NCI-H345 (cell line): ENCODE measurements at places on chromosomes 13 and 19.

DNA sequence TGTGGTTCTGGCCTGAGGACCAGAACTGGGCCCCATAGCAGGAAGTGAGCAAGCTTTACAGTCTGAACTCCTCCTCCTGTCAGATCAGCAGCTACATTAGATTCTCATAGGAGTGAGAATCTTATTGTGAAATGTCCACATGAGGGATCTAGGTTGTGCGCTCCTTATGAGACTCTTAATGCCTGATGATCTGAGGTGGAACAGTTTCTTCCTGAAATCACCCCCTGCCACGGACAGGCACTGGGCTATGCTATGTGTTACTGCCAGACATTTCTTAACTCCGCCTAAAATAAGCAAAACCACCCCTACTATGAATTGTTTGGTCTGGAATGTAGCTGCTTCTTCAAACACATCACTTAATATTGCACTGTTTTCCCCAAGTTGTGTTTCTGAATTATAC, 4.6 kb downstream of the FBXL3 start:
- DNase-seq: no peak

GRCh38 chr13:102369302-102369701, 32.5 kb downstream of the FGF14 start:
- peak; percentile 16 for DNase-seq

DNA sequence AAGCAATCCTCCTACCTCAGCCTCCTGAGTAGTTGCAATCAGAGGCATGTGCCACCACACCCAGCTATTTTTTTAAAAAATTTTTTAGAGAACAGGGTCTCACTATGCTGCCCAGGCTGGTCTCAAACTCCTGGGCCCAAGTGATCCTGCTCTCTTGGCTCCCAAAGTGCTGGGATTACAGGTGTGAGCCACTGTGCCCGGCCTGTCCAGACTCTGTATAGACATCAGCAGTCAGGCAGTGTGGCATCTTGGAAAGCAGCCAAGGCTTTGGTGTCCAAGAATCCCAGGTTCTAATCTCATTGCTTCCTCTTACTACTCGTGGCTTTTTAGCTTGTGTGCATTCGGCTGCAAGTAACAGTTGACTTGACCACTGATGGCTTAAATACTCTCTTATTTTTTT, 43.4 kb downstream of the BICRA start:
- no peak for DNase-seq

DNA sequence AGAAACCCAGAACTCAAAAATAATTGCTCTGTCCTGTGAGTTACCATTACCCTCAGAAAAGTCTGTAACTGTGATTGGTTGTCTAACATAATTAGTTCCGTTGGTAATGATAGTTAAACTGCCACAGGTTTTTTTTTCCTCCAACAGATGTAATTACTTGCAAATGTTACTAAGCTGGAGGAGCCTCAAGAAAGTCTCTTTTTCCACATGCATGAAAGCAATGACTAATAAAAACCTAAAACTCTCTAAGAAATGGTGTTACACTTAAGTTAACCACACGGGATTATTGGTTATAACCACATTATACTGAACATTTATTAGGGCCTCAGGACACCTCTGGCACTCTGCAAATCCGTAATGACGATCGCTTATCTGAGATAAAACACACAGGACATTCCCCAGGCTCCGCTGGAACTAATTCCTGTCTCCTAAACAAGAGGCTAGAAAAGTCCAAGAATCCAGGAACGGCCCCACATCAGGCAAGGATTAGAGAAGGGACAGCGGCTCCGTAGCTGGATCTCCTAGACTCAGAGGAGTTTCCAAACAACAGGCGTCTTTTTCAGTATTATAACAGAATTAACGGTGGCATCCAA, 753 bp downstream of the ZNF235 start:
- DNase-seq: no peak

- no peak for DNase-seq
Measured at GRCh38 chr13:109243311-109243951, 543.0 kb downstream of the IRS2 start.

DNA sequence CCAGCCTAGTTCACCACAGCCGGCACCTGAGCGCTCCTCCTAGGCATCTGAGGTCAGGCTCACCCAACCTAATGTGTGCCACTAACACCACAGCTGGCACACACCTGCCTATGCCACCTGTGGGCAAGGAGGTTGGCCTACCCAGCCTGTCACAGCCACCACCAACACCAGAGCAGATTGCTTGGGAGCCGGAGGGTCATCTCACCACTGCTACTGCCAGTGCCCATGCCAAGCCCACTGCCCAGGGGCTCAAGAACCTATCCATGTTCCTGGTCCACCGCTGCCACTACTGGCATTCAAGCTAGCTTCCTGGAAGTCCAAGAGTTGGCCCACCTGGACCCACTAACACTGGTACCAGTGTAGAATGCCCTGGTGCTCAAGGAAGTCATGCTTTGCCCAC, 42.5 kb downstream of the F2RL3 start:
- no peak for DNase-seq

DNA sequence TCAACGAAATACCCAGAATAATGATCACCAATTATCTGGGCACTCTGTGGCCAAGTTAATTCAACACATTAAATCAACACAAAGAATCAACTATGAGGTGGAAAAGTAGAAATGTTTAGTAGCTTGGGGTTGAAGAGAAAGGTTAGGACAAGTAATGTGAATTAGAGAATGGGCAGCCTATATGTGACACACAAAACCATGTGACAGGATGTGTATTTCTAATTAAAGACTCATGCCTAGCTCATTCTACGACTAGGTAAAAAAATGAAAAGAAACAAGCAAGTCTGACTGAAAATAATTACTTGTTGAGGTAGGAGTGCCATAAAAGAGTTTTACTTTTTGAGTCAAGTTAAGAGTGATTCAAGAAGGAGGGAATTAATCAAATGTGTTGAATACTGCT, 2646.0 kb upstream of the PCDH20 start:
- DNase-seq: no peak

DNA sequence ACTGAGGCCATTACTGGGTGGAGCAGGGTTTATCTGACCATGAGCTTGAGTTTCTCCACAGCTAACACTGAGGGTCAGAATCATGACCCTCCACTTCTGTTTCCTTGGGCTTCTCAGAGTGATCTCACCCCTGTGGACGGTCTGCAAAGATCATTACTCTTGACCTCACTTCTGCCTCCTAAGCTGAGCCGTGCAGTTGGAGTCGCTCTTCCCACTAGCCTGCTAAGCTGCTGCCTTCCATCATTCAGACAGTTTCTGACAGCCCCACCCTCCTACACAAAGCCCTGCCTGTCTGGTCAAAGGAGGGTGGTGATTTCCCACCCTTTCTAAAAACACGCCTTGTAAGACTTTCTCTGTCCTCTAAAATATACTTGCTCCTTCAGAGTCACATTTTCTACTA, 9.3 kb upstream of the FRY start:
- DNase-seq: no peak

GRCh38 chr19:49555600-49556411, 24.6 kb downstream of the NOSIP start:
- peak; percentile 8 for DNase-seq

DNA sequence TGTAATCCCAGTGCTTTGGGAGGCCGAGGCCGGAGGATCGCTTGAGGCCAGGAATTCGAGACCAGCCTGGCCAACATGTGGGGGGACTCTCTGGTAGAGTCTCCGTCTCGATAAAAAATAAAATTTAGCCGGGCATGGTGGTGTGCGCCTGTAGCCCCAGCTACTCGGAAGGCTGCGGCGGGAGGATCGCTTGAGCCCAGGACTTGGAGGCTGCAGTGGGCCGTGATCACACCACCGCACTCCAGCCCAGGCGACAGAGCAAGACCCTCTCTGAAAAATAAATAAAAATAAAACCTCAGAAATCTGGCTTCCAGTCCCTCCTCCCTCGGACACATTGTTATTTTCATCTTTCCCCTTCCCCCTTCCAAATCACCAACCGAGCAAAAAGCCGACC, 332 bp downstream of the IRGQ start:
- no peak for DNase-seq

- no peak for DNase-seq
Measured at GRCh38 chr19:3459089-3459881, 21.0 kb downstream of the SMIM24 start.

DNA sequence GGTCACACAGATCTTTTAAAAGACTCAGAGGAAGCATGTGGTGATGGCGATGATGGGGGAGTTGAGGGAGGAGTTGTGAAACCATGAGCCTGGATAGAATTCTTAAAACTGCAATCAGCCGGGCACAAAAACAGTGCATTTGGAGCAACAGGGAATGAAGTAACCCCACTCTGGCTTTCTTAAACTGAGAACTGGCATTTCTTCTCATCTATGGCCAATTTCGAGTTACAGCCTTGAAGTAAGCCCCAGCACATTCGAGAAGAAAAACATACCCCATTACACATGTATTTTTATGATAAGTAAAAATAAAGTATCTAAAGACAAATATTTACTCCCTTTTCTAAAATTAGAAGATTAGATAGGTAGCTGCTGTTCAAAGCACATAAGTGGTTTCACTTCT, 70.1 kb downstream of the DCLK1 start:
- DNase-seq: no peak
